ENCODE measurements at places on chromosomes 2 and 18.

- DNase-seq = no peak
Measured at GRCh38 chr18:12041561-12041960, 52.1 kb upstream of the ANKRD62 start.

DNA sequence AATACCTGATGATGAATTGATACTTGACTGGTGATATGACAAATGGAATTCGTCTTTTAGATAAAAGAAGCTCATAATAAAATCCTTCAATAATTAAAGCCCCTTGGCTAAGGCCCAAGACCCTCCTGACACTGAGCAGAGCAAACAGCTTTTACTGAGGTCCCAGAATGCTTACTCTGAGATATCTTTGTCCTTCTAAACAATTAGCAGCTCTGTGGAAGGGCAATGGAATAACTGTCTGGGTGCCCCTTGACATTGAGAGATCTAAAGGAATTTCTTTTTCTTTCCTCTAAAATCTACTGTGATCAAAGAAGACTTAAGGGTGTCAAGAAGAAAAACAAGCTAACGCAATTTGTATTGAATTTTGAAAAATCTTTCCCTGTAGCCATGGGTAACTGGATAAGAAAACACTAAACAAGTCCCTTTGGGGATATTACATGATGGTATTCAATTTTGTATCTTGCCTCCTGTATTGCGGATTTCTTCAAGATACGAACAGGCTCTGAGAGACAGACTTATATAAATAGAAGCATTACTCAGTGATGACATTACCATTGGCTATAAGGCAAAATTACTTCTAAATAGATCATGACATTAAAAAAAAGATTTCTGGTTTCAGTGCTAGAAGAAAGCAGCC, 128.8 kb downstream of the MREG start:
- no peak for DNase-seq

DNA sequence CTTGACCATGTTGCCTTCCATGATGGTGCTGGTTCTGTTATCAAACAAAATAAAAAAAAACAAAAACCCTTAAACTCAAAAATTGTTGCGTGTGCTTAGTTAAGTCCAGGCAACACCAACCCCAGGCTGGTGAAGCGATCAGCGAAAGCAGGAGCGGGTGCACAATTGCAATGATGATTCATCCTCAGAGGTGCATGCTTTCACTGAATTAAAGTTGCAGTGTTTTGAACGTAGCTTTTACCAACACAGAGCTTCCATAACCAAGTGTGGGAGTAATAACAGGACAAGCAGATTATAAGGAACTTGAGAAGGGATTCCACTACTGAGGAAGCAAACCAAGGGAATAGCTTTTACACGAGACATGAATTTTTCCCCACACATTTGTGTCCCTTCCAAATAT, 39.7 kb upstream of the RAPH1 start:
- no peak for DNase-seq

GRCh38 chr2:44770221-44771195, 171.0 kb upstream of the SIX3 start:
- no peak for DNase-seq

DNA sequence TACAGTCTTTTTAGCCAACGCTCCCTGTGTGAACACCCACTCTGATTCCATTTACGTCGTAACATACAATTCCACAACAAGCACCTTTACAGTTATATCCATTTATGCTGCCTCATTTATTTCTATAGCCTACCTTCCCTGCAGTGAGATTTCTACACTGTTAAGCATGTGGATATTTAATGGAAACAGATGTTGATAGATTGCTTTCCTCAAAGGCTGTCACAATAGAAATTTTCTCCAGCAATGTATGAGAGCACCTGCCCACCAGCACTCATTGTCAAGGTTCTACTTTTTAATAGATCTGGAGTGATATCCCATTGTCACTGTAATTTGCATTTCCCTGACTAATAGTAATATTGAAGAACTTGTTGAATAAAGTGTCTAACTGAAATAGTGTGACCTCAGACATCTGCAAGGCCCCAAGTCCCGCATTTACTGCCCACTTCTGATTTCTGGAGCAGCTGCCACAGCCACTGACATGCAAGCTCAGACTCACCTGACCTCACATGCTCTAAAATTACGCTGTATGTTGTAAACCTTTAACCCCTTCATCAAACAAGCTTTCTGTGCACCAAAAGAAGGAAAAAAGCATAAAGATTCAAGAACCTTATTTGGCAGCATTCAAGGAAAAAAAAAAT, 295.1 kb downstream of the CNTNAP5 start:
- DNase-seq = no peak

- no peak for DNase-seq
Measured at GRCh38 chr2:220101980-220102379, 474.6 kb downstream of the SLC4A3 start.

- no peak for DNase-seq
Measured at GRCh38 chr2:174495365-174496012, 8.7 kb upstream of the GPR155 start.

- no peak for DNase-seq
Measured at GRCh38 chr18:36281936-36282335, 15.6 kb upstream of the FHOD3 start.

DNA sequence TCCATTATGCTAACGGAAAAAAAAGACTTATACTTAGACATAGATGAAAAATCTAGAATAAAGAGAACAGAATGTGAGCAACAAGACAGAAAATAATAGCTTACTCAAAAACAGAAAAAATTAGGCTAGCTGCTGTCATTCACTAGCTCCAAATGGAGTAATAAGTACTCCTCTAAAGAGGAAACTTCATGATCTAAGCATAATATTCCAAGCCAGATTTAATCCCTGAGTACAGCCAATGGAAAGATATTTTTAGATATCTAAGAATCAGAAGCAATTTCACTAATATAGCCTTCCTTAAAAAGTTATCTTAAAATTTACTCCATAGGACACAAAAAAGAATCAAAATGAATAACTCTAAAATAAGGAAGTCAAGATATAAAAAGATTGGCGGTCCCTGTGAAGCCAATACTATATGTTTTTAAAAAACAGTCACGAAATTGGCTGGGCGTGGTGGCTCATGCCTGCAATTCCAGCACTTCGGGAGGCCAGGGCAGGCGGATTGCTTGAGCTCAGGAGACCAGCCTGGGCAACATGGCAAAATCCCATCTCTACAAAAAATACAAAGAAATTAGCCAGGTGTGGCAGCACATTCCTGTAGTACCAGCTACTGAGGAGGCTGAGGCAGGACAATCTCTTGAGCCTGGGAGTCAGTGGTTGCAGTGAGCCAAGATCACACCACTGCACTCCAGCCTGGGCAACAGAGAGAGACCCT, 123.2 kb upstream of the BCL2L11 start:
- DNase-seq = no peak

DNA sequence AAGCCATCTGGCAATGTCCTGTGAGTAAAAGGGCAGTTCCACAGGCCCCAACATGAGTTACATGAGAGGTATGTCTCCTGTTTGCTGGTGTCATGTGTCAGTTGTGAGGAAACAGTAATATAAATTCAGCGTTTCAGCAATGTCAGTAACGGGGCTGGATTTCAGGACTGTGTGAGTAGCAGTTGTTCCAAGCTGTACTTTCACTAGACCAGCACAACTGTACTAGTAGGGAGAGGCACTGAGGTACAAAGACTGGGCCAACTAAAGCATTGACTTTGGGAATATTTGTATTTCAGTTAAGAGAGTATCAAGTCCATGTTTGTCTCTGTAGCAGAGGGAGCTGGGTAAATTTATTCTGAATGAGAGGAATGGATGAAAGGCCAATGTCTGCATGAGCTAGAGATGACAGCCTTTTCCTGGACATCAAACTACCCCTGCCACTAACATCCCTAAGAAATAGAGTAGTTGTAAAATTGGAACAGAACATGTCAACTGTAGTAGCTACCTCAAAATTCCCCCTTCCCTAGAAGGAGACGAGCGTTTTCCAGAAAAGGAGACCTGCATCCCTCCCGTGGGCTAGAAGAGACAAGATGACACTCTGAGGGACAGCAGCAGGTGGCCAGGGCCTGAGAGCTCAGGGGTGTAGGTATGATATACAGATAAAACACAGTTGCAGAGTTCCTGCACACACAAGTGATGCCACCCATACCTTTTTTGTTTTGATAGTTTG, 24.4 kb downstream of the EIF4E2 start:
- DNase-seq = no peak

DNA sequence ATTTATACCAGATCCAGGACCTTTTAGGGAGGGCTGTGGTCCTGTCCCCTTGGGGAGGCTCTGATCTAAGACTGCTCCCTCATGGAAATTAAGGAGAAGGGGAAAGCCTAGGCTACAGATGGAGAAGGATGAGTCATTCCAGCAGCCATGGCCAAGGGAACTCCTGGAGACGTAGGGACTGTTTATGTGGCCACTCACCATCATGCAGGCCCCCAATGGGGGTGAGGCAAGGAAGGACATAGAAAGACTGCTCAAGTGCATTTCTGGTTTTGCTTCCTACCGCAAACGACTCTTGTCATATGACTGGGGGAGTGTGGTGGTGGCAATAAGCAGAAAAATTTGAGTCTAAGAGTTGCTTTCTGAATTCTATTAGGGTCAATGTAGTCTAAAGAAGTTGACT, 54.0 kb upstream of the CYP1B1 start:
- no peak for DNase-seq

DNA sequence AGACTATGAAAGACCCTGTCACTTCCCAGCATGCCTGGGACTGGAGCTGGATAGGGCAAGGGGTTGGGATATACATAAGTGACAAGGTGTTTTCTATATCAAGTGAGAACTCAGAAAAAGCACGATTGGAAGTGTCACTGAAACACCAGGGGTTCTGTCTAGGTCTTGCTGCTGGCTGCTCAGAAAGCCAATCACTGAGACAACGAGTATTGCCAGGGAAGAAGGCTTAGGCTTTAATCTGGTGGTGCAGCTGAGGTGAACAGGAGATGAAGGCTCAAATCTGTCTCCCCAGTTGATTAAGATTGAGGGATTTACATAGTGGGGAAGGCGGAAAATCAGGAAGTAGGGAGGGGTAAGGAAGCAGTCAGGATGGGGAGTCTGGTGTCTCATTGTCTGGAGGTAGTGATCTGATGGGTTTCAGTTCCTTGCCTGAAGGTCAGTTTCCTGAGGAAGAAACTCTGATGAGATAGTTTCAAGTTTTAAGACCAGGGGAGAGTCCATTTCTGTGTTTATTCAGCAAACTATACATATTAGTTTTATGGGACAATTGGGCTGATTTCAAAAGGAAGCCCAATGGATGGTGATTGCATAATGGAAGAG, 3.5 kb upstream of the C2orf74 start:
- DNase-seq = no peak

DNA sequence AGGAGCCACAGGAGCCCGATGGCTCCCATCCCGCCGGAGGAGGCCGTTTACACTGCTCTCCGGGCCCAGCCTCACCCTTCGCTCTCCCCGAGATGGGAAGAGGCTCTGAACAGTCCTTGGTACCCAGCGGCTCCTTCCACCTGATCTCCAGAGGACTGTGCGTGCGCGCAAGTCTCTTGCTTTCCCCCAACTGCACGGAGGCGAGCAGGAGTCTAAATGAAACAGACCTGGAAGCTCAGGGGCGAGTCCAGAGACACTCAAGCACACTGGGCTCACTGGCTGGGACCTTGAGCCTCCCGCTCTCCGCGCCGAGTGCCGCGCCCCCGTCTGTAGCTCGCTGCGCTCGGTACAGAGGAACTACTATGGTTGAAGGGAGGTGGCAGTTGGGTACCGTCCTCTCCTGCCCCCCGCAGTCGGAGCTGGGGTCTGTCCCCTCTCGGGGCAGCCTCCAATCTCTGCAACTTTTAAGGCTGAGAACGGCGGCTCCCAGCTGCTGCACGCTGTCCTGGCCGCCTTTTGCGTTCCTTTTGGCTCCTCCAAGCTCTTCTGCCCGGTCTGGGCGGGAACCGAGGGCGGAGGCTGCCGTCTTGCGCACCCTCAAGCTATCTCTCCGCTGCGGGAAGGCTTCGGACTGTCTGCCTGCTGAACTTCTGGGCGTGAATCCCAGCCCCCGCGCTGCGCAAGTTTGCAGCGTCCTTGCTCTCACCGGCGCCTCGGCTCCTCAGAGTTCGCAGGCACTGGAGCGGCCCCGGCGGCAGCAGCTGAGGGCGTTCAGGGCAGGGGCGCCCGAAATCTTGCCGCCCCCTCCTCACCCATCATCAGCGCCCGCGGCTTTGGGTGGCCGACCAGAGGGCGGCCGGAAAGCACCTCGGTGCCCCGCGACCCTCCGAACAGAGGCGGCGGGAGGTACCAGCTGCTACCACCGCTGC, 491 bp downstream of the ALK start:
- DNase-seq = no peak

GRCh38 chr2:128490321-128490720, 171.7 kb upstream of the HS6ST1 start:
- no peak for DNase-seq

All from GM12864 (cell line).